CD4-positive, alpha-beta T cell treated with Interleukin-1 beta for 1 hour (primary cell): ENCODE measurements at places on chromosomes 2 and 18.
A peak's percentile ranks its signal among the peaks of the same experiment; 100 is the strongest.

DNA sequence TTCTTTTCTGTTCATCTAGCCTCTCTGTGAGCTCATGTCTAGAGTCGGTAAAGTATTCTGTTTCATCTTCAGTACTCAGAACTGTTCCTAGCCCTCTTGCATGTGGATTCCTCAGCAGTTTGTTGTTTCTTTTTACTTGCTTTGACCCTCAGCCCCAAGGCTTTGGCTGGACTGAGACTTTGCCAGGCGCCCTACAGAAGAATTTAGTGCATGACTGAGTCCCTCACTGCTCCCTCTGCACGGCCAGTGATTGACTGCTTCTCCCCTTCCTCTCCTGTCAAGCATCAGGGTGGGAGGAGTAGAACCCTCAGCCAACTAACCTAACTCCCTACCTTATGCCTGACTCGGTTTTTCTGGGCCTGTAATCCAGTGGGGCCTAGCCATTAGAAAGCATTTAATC lies 109.8 kb downstream of the ESCO1 start:
- DNase-seq = no peak

DNA sequence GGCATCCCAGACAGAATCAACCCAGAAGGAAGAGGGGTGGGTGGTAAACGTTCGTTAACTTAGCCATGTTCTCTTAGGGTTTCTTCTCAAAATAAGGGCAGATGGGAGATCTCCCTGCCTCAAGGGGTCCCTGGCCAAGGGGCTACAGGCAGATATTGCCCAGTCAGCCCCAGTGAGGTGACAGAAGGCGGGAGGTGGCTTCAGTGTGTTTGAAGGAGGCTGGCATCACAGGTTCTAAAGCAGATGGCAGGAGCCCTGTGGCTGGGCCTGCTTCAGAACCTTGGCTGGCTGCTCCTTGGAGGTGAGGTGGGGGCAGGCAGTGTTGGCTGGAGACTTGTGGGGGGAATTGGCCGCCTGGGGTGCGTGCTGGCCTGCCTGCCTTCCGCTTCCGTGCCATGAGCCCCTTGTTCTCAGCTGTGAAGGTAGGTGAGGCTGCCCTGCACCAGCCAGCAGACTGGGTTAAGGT lies 23.5 kb downstream of the HPCAL1 start:
- DNase-seq = no peak

DNA sequence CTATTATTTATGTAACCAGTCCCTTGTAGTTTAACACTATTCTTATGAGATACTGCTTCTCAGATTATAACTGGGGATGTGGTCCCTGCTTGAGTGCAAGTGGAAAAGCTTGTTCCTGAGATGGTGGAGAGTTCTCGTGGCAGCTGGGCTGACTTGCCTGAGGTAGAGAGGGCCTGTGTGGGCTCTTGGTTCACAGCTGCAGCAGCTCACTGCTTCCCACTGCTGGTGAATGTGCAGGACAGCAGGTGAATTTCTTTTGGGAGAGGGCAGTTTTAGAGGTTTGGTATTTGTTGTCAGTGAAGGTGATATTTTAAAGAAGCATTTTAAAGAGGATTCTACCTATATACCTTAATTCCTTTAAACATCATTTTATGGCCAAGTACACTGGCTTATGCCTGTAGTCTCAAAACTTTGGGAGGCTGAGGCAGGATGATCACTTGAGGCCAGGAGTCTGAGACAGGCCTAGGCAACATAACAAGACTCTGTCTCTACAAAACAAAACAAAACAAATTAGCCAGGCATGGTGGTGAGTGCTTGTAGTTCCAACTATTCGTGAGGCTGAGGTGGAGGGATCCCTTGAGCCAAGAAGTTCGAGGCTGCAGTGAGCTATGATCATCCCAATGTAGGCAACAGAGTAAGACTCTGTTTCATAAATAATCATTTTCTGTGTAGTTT lies 94.8 kb downstream of the MTA3 start:
- DNase-seq = peak; percentile 64

GRCh38 chr2:228786901-228787300 lies 484.2 kb downstream of the PID1 start:
- DNase-seq = no peak

DNA sequence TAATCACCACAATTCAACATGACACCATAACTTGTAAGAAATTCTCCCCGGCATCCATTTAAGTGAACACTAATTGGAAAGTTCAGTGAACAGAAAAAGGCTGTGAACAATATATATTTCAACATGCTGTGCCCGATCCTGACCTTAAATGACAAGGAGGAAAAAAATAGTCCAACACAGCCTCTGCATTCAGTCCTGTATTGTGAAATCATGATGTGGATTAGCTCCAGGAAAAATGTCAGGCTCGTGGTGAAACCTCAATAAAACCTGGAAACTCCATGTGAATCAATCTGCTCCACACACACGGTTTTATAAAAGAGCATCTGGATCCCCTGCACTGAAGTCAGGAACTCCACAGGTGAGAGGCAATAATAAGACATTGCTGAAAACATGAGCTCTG lies 145.4 kb upstream of the SPOPL start:
- DNase-seq = no peak

DNA sequence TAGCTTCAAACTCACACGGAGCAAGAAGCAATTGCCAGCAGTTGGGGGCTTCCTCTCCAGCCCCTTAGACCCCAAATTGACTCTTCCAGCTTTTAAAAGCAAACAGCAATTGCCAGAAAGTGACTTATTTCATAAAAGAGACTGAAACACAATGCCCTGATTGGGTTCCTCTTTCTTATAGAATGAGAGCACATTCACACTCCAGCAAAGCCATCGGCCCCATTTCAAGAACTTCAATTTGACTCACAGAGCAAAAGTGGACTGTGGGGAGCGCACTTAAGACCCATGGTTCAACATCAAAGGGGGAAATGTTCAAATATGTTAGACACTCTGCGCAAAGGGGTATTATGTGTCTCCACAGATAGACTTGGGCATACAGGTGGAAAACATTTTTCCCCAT lies 484.7 kb downstream of the BCL11A start:
- no peak for DNase-seq

DNA sequence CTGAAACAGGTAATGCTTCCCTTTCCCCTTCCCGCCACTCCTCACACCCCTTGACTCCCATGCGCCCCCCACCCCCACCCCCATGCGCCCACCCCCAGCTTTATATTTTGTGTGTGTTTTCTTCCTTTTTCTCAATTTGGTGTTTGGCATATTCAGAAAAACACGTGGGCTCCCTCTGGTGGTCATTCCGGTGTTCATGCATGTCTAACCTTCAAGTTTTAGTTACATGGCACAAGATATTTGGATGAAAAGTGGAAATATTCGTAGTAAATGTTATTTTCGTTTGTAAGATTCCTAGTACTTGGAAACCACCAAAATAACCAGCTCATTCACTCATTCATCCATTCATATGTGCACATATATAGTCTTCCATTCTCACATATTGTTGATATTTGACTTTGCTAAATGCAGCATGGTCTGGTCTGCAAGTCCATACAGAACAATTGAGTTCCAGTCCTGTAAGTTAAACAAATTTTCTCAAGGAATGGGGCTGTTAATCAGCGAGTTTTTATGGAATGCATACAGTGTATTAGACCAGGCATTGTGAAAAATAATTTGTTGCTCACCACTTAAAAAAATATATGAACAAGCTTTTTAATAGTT lies 143.6 kb upstream of the MAP3K20 start:
- DNase-seq = peak; percentile 48

DNA sequence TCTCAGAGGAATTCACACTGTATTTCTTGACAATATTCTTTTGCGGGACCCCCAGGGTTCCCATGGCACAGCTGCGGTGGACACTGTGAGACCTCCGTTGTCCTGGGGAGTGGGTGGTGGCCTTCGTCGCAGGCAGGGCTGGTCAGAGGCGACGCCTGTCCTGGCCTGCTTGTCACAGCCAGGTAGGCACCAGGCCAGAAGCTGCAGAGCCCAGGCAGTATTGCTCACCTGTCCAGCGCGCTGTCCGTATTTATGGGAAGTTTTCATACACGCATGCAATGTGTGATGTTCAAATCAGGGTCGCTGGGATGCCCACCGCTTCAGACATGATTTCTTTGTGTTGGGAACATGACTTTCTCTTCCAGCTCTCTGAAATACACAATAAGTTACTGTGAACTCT lies 126.6 kb downstream of the RTP5 start:
- no peak for DNase-seq

GRCh38 chr18:57850063-57850462 lies 46.9 kb upstream of the ATP8B1 start:
- no peak for DNase-seq

DNA sequence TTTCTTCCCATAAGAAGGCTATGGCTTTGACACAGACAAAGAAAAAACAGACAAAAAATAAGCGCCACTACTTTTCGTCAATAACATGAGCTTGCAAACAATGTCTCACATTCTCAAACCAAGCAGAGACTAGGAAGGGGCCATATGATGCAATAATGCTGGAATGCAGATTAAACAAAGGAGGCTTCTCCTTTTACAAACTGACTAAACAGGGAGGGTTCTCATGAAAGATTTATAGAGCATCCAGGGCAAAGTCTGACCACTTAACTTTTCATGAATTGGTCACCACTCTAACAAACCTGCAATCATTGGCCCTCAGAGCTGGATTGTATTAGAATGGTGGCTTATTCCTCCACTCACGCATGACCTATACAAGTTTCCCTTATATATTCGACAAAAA lies 663.3 kb upstream of the CHAC2 start:
- DNase-seq = no peak

DNA sequence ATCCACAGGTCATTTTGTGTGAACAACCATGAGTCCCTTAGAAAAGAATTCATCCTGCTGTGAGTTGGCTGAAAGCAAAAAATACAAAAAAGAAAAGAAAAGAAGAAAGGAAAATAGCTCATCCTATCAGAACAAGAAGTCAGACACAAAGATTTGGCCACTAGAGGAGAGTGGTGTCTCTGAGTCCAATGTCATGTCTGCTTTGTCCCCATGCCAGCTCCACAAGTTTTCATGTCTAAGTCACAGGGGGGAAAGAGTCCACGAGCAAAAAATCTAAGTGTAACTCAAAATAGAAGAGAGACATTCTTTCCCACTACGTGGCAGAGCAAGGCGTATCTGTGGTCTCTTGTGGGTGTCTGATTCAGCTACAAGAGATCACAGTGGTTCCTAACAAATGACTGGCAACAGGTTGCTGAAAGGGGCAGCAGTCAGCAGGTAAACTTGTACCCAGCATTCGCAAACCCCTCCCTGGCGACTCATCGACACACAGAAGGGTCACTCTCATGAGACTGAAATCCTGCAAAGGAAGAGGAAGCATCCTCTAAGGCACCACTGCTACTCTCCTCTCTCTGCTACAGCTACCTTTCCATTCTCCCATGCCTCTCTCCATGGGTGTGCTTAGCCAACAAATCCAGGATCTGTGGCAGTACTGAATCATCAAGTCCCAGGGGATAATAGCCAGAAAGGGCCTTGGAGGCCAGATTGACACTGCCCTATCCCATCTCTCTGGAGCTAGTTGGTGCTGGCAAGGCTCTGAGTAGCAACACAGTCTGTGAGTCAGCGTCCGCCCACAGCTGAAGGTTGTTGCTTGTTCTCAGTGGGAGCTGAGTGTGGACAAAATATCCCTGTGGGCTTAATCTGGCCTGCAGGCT lies 123.0 kb upstream of the SLC39A10 start:
- DNase-seq = peak; percentile 51

GRCh38 chr2:10524341-10524740 lies 76.2 kb upstream of the ODC1 start:
- DNase-seq = no peak

DNA sequence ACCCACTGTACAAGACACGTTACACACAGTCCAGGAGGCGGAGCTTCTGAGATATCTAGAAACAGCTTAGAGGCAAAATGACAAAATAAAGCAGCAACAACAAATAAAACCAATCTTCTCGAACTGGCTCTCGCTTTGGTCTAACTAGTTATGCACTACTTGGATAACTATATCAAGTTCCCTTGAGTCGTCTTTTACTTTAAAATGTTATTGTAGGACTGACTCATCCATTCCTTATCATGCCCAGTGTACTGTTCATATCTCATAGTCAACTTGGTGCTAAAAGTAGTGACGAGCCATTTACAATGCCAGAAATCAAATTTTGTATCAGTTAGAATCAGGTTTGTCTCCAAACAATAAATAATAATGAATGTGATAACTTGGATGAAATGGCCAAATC lies 102.5 kb upstream of the SLC35G4 start:
- no peak for DNase-seq

GRCh38 chr2:71850306-71850801 lies 297.3 kb downstream of the CYP26B1 start:
- DNase-seq = no peak

GRCh38 chr2:63865159-63865799 lies 23.6 kb downstream of the UGP2 start:
- no peak for DNase-seq
